K562 (cell line): ENCODE measurements at places on chromosomes 2 and 18.

GRCh38 chr2:35160871-35161270, 1194.7 kb upstream of the CRIM1 start:
- no peak for DNase-seq

GRCh38 chr2:18750672-18751554, 161.5 kb upstream of the NT5C1B start:
- DNase-seq = no peak

GRCh38 chr2:63192169-63192888, 141.7 kb downstream of the OTX1 start:
- no peak for DNase-seq

- DNase-seq = no peak
Measured at GRCh38 chr2:127968610-127969339, 59.1 kb downstream of the SAP130 start.

- DNase-seq = no peak
Measured at GRCh38 chr2:28898048-28898447, 3.6 kb downstream of the WDR43 start.

- no peak for DNase-seq
Measured at GRCh38 chr18:54806526-54806925, 21.8 kb upstream of the RAB27B start.

DNA sequence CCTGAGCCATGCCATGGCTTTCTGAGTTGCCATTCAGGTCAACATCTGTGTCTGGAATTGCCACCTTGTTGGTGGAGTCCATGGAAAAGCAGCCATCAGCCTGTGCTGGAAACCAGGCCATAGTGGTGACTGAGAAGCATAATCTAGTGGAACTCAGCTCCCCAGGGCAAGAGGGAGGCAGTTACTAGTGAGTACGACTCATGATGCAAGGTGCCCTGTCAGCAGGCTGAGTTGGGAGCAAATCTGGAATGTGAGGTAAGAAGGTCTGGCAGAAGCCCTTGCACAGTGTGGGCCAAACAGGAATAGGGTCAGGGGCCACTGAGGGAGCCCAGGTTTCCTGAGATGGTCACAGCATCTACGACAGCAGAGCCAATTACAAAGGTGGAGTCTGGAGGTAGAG, 37.1 kb downstream of the SULT1C2 start:
- no peak for DNase-seq

- no peak for DNase-seq
Measured at GRCh38 chr2:9767656-9768281, 75.5 kb upstream of the TAF1B start.

DNA sequence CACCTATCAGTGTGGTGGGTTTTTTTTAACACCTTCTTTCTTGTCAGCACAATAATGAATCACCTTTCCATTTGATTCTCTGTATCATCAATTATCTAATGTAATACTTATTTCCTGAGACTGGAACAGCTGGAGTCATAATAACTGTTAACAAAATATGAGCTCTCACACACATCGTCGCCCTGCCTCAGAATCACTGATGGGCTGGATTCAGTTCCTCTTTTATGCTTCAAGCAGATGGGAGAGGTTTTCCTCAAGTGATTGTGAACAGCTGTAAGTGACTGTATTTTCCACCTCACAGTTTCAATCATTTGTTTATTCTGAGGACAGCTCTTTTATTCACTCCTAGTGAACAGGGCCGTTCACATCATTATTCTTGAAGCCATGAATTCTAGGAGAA, 330.2 kb downstream of the DSC3 start:
- DNase-seq = no peak

GRCh38 chr2:217877866-217878265, 124.9 kb downstream of the TNS1 start:
- no peak for DNase-seq

- DNase-seq = no peak
Measured at GRCh38 chr2:65881592-65881991, 449.2 kb upstream of the SPRED2 start.

DNA sequence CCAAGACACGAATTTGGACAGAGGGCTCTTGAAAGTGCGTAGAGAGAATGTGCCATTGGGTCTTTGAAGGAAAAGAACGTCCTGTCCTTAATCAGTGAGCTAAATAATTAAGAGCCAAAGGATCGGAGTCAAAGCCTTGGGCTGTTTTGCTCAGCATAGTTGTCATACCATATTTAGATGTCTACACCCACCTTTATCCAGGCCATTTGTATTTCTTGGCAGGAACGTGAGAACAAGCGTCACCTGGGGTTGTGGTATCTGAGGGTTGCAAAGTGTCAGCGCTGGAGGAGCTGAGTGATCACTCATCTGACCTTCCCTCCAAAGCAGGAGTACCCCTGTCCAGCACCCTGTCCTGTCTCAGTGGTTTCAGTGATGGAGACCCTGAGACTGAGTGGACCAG, 4.5 kb downstream of the LPIN1 start:
- no peak for DNase-seq
